ENCODE measurements at places on chromosomes 12 and 14.
A peak's percentile ranks its signal among the peaks of the same experiment; 100 is the strongest.

DNA sequence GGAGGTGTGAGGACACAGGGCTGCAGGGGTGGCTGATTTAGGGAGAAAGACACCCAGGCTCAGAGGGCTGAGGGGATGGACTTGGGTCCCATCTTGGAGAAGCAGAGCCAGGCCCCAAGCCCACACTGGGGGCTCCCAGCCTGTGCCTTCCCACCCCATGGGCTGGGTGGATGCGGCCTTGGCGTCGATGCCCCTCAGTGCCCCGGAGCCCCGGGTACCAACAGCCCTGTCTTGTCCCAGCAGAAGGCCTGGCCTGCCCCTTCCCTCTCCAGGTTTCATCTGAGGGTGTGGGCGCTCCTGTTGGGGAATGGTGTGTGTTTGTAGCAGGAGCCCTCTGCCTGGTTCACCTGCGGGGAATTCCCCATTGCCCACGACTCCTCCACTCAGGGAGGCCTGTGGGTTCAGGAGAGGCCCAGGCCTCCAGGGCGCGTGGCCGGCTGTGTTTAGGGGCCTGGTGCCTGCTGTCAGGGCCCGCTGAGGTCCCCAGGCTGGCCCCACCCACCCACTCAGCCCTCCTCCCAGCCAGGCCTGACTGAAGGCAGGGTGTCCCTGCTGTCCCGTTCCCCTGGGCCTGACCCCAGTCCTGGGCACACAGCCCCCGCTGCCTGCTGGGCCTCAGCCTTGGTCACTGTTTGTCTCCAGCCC lies 51.1 kb upstream of the BEGAIN start:
- DNase-seq = no peak

- DNase-seq = no peak
Measured at GRCh38 chr14:105417690-105418121, 1.9 kb upstream of the MTA1 start.

DNA sequence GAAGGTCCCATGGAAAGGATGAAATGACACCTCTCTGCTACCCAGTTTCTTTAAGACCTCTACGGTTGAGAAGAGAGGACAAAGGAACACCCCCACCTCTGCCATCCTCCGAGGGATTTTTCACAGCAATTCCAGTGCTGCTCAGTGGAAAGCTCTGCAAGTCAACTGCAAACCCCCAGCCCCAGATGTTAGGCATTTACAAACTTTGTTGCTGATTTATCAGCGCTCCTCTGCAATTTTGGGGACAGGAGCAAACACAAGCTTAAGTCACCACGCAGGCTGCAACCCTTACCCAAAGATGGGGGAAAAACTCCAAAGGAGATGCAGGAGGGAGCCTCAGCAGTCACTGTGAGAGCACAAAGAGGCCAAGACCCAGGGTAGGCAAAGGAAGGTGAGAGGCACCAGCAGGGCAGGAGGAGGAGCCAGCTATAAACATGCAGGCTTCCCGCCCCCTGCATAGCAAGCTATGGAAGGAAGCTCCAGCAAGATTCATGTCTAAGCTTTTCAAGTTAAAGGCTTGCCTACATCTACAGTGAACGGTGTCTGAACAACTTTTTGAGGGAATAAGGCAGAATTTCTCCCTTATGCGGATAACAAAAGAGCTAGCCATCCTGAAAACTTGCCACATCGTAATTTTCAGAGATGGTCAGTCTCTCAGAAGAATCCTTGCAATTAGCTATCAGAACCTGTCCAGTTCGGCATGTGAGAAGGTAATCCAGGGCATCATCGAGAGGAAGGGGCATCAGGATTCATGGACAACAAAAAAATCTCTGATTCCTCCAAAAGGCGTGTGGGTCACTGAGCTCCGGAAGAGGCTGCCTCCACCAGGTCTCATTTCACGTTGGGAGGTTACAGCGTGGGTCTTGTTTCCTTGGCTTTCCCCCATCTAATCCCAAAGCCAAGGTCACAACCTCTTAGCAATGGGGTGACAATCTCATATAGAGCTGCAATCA lies 3.9 kb downstream of the CTDSP2 start:
- no peak for DNase-seq

GRCh38 chr14:49516286-49516685 lies 69.9 kb downstream of the RPS29 start:
- no peak for DNase-seq

GRCh38 chr14:72523424-72524294 lies 370.2 kb downstream of the DPF3 start:
- no peak for DNase-seq

- DNase-seq = no peak
Measured at GRCh38 chr14:92573761-92574498, 60.3 kb downstream of the RIN3 start.

GRCh38 chr12:105060715-105061378 lies 23.4 kb downstream of the ALDH1L2 start:
- DNase-seq = no peak

DNA sequence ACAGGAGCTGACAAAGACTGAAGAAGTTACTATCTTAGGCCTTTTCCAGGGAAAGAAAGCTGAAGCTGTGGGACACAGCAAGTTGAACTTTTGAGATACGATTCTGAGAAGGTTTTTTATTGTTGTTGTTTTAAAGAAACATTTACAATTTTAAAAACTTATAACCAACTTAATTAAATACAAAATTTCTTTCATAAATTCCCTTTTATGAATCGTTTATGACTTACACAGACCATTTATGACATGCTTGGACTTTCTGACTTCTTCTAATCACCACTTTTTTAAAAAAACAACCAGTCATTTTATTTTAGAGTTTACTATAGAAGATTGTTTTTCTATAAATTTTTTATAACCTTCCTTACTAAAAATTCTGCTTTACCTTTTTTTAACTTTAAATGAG lies 68.7 kb downstream of the DHRS2 start:
- no peak for DNase-seq

GRCh38 chr12:33531261-33531660 lies 91.6 kb upstream of the SYT10 start:
- no peak for DNase-seq

DNA sequence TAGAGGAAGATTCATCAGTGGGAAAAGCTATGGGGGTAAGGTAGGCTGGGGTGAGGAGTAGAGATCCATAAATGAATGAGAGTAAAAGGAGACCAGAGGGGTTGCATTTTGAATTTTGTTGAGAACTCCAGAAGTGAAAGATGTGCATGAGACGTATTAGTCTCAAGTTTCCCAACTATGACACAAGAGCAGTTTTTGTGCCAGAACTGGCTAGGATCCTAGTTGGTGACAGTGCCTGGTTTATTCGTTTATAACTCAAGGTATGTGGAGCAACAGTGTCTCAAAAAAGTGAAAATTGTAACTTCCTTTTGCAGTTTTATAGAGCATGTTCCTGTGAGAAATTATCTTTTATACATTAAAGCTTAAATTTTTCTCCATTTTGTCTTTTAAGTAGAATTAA lies 377.0 kb downstream of the NPAS3 start:
- no peak for DNase-seq

GRCh38 chr14:51593397-51593796 lies 58.3 kb upstream of the FRMD6 start:
- DNase-seq = no peak

DNA sequence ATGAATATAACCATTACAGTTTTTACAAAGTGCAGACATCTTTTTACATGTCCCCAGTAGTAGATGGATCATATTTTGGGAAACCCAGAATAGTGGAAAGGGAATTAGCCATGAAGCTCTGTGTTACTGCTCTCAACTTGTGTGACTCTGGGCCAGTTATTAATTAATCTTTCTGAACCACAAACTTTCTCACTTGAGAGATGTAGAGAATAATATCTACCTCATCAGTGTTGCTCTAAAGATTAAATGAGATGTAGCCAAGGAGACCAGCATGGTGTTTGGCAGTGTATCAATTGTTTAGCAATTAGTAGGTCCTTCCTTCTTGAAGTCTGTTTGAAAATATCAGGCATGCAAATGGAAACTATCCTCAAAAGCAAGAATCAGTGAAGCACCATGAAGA lies 169.2 kb downstream of the TMTC2 start:
- DNase-seq = no peak

DNA sequence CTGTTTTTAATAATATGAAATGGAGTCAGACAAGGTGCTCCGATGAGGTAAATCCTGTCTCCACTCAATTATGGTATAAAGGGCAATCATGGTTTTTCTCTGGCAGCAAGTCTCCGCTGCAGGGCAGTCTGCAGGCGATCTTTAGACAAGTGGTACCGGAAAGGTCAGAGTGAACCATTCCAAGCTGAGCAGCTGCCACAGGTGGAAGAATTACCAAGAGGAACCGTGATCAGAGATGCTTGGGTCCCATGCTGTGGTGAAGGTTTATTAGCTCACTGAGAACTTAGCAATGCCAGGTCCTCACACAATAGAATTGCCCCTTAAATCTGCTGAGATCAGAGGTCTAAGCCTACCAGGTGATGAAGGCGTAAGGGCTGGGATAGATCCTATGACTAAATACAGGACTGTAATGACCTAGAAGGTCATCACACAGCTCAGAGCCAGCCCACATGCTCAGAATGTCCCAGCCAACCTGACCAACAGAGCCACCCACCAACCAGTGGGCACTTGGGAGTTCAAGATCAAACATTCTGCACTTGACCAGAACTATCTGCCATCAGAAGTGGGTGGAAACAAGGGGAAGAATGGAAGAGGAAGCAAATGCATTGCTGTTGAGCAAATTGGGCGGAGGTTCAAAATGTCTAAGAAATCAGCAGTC lies 175.2 kb upstream of the BCL2L14 start:
- DNase-seq = no peak

DNA sequence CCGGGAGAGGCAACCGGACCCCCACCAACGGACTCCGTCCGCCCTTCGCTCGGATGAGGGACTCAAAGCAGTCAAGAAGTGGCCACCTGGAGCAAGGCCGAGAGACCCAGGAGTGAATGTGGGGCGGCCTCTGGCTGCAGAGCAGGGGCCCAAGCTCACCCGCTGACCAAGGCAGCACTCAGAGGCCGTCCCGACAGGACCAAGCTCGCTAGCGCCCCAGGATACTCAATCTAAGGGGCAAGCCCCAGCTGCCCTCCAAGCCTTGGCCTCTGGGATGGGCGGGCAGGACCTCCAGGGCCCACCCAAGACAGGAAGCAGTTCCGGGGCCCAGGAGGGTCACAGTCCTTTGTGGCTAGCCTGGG lies 936 bp downstream of the AKT1 start:
- DNase-seq = no peak

DNA sequence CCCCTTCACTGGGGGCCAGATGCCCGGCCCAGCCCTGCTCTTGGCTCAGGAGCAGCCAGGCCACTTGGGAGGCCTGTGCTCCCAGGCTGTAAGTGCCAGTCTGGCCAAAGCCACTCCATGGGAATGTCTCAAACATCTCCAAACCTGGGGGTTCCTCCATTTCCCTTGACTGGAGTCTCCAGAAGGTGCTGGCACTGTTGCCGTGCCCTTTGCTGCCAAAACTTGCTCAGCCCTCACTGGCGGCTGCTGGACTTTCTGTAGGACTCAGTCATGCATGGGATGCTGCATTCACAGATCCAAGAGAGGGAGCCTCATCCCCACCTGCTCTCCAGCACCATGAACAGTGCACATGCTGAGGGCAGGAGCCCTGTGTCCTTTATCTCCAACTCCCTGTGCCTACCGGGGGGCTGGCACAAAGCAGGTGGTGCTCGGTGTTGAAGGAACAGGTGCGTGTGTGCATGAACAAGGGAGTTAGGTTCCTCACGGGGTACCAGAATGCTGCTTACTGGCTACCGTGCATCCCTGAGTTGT lies 9.6 kb upstream of the OTUB2 start:
- no peak for DNase-seq

DNA sequence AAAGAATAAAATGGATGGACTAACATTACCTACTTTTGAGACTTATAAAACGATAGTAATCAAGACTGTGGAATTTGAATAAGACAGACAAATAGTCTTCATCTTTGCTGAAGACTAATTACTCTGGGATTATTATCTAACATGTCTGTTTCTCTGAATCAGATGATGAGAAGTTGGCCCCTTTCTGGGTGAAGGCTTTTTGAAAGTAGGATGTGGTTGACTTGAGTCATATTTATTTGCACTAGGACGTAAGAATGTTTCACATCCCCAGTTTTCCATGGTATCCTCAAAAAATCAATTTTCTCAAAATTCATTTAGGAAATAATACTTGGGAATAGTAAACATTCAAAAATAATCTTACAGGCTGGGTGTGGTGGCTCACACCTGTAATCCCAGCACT lies 31.8 kb downstream of the PKP2 start:
- DNase-seq = no peak

GRCh38 chr14:103031956-103032355 lies 25.4 kb downstream of the CDC42BPB start:
- no peak for DNase-seq

- DNase-seq = no peak
Measured at GRCh38 chr14:68103853-68104252, 284.3 kb downstream of the RAD51B start.

- DNase-seq = peak; percentile 72
Measured at GRCh38 chr14:102728501-102728900, 48.7 kb upstream of the TRAF3 start.

GRCh38 chr14:75456069-75456996 lies 28.5 kb downstream of the JDP2 start:
- DNase-seq = no peak

DNA sequence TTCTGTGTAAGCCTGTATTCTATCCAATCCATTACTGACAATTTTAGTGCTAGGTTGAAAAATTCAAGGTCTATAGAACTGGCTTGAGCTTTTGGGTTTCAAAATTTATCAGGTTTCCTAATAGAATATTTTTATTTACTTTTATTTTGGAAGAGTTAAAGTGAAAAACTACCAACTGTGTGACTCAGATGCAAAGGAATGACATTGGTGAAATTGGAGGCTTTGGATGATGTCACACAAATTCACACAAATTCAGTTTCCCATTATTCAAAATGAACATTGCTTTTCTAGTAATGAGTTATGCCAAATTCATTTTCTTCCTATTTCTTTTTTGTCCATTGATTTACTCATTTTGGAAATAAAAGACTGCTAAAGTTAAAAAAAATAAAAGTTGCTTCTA lies 186.9 kb downstream of the ALX1 start:
- no peak for DNase-seq

DNA sequence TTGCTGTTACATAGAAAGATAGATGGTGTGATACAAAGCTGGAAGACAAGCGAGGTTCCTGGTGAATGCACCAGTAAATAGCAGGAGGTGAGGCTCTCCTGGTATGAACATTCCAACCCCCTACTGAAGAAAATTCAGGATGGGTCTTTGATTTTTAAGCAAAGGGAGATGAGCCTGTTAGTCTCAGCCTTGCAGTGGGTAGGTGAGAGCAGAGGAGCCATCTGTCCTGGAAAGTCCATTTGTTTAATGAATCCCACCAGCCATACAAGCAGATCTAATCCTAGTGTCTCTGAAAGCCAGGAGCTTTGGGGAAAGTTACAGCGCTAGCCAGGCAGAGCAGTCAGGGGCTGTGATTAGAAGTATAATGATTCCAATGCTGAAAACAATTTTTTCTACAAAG lies 234.8 kb upstream of the FOXN3 start:
- no peak for DNase-seq

- no peak for DNase-seq
Measured at GRCh38 chr12:101915841-101916240, 38.5 kb downstream of the DRAM1 start.

- no peak for DNase-seq
Measured at GRCh38 chr14:23443881-23444280, 8.4 kb upstream of the MYH7 start.

- no peak for DNase-seq
Measured at GRCh38 chr14:101109347-101109638, 205.8 kb upstream of the RTL1 start.

Measured in nucleus accumbens (tissue), 56 donors.